PC-3 (cell line): ENCODE measurements at places on chromosomes 2 and 18. TPM values are rescaled to one million over a fixed set of nuclear protein-coding genes. Genes with fewer than 3 reads are reported as not detected.

GRCh38 chr2:179675435-179675834, 186.0 kb downstream of the ZNF385B start:
- DNase-seq, result peak; percentile 35

Gene ARMC9
- 12.8 and 23.4 TPM in 2 replicates for total RNA-seq

DNA sequence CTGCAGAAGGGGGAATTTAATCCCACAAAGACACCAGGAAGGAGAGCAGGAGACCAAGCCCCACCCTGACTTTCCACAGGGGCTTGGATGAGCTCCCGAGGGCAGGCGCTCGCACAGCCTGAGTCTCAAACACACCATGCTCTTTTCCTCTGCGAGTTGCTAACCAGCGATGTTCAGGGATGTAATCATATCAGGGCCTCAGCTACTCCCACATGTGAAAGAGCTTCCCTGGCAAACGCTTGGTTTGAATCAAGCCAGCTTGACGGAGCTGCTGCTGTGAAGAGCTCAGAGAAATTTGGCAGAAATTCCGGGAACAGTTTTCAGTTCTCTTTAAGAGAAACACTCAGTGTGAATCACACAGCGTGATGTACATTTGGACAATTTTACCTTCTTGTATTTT, 385.8 kb downstream of the GALR1 start:
- no peak for DNase-seq

- DNase-seq, result no peak
Measured at GRCh38 chr2:62971936-62972335, 78.7 kb upstream of the OTX1 start.

DNA sequence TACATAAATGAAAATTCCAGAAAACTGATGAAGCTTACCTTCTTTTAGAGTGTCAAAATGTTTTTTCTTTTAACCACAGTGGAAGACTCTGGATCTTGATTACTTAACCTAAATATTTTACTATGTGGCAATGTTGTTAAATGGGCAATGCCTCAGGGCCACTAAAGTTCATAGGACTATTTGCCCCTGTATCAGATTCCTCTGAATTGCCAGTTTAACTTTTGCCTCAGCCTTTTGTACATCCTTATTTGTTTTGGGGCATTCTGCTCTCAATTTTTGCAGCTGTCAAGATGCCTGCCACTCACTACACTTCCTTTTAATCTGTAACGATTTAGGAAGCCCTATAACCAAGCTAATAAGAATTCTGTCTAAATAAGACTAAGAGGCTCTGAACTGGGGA, 31.7 kb upstream of the SERTAD2 start:
- DNase-seq, result peak; percentile 50

Gene ITGB6
- total RNA-seq, result 7.2 and 7.3 TPM in 2 replicates

DNA sequence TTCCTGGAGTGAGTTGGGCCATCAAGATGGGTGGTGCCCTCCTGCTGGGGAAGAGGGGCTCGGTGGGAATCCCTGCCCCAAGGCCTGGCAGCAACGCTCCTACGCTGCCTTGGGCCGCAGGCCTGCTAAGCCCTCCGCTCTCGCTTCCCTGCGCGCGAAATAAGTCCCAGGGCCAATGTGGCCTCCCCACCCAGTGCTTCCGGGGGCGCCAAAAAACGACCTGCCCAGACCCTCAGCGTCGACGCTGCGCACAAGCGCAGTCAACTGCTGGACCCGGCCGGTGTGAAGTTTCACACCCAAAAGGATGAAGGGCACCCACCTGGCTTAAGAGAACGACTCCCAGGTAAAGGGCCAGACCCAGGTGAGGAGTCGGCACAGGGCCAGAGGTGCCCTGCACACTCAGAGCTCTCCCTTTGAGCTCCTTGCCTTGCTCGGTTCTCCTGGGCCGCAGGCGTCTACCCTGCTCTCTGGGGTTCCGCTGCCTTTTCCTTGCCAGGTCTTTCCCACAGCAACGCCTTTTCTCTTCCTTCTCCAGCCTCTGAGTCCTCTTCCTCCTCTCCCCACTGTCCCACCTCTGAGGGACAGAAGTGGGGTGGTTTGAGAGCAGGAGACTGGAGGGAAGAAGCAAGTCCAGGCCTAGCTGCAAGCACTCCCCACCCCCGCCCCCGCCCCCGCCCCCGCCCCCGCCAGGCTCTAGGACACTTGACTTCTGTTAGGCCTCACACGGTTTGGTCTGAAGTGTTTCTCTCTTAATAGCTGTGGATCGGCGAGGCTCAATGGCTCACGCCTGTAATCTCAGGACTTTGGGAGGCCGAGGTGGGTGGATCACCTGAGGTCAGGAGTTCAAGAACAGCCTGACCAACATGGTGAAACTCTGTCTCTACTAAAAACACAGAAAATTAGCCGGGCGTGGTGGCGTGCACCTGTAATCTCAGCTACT, at the start of gene DNAJC5G:
Gene DNAJC5G, plus strand, starts transcription at position 223 of the 940 bp plus-strand sequence. CDS start 1,296 bp downstream, outside the sequence.
- no peak for DNase-seq

Gene GREB1L
- total RNA-seq, result 6.3 and 10.3 TPM in 2 replicates

Gene SDC1
- 358 and 362 TPM in 2 replicates for total RNA-seq

Gene SLC4A3
- total RNA-seq, result 11.6 and 14.3 TPM in 2 replicates

DNA sequence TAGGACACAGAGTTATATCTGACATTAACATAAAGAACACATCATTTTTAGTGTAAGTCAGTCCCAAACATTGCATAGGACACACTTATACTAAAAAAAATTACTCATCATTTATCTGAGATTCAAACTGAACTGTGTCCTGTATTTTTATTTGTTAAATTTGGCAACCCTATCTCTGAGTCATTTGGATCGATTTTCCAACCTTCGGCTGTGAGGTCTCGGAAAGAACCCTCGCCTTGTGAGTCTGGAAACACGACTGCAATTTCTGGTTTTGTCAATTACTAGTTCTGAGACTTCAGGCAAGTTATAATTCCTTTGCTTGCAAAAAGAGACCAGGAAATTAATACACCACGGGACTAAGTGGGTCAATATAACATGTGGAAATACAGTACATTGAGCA, 14.0 kb downstream of the ATP8B1 start:
- peak; percentile 93 for DNase-seq

DNA sequence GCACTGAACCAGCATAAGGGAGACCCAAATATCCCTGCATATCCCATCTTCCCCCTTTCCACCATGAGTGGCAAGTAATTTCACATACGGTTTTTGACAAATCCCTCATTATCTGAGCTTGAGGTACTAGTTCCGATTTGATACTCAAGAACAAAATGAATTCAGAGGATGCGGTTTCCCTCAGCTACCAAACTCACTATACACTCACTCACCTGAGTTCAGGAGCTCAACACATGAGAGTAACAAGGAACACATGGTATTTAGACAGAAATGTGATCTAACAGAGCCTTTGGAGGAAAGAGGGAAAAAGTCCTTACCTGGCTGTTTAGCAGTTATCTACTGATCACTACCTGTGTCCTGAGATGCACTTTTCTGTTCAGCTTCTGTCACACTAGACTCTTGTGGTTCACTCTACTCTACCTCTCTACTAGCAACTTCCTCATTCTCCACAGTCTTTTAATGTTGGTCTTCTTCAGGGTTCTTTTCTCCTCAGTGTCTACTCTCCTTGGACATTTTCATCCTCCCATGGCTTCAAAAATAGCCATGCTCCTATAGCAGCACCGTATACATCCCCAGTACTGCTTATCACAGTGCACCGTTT, 25.1 kb downstream of the ASXL2 start:
- no peak for DNase-seq

- DNase-seq, result no peak
Measured at GRCh38 chr2:190528521-190529001, 6.0 kb downstream of the NEMP2 start.

- DNase-seq, result no peak
Measured at GRCh38 chr2:3024401-3024935, 353.1 kb downstream of the EIPR1 start.

Gene CXCR4
- total RNA-seq, result 2.1 TPM in 1 of 2 replicates, not detected in the other

GRCh38 chr2:208101716-208102631, 22.4 kb downstream of the CRYGD start:
- peak; percentile 70 for DNase-seq

GRCh38 chr18:57433934-57434535, 1.1 kb upstream of the ONECUT2 start:
- no peak for DNase-seq

Gene EGR4
- not detected in 2 replicates for total RNA-seq

Gene PLB1
- 0.40 and 1.3 TPM in 2 replicates for total RNA-seq

DNA sequence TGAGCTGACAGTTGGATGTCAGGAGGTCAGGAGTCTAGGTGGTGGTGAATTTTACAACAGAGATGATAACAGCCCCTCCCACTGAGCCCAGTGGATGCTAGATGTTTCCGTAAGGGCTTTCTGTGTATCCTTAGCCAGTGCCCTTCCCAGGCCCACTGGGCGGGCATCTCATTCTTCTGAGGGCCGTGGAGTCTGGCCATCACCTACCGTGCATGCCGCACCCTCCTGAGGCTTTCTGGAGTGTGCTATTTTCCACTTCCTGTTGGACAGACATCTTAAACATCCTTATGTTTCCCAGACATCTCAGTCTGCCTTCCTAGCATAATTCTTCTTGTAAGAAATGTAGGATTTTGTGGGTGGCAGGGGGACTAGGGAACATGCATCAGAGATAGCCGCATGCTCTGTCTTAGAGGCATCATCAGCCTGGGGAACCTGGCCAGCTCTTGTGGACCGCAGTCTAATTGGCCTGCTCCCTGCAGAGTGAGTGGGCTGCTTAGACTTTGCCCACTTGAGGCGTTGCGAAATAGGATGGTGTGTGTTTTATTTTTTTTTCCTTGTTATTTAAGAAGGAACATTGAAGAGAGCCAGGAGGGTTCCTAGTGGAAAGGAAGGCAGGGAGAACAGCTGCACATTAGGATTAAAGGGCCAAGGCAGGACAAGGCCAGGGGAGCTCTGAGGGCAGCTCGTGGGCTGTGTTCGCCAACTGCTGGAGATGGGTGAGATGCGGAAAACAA, 135.8 kb downstream of the SH3RF3 start:
- DNase-seq, result no peak

Gene LYG2
- not detected in 2 replicates for total RNA-seq

DNA sequence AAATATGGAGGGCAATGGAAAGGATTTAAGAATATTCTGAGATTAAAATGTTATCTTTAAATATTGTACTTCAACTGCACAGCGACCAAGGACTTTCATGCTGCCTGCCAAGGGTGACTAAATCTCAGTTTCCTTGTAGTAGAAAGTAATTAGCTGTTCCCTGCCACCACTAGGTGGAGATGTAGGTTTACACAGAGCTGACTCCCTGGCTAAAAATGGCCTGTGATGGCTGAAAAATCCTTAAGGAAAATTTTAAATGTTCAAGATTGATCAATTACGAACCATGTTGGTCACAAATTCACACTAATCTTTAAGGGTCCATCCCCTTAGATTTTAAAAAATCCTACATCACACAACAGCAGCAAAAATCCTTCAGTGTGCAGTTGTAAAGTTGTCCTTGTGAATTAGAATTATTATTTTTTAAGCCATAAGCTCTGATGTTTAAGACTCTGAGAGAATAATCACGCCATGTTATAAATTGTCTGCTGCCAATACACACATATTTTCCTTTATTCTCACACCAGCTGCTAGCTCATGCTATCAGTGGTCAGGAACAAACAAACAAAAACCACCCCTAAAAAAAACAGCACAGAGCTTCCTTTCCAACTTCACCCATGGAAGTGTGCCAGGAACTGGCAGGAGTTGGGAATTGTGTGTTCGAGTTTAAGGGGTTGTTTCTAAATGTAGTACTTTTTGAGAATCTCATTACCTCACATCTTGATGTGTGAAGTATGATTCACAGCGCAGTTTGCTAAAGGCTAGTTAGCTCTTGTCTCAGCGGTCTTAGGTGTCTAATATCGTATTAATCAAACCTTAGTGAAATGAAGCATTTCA, 399.8 kb downstream of the TMEM182 start:
- DNase-seq, result peak; percentile 63

DNA sequence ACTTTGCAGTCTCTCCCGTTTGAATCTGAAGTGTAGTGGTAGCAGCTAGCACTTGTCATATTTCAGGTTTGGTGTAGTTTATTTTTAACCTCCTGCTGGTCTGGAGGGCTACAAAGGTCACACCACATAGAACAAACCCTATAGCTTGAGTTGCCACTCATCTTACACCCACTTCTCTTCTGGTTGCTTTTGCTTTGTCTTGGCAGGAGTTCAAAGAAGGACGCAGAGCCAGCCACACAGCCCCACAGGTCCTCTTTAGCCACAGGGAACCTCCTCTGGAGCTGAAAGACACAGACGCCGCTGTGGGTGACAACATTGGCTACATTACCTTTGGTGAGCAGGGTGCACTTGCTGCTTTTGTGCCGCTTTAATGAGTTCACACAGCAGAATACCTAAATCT, 15.6 kb upstream of the GPBAR1 start:
- DNase-seq, result no peak

Gene STAT4
- 1.6 and 2.2 TPM in 2 replicates for total RNA-seq

DNA sequence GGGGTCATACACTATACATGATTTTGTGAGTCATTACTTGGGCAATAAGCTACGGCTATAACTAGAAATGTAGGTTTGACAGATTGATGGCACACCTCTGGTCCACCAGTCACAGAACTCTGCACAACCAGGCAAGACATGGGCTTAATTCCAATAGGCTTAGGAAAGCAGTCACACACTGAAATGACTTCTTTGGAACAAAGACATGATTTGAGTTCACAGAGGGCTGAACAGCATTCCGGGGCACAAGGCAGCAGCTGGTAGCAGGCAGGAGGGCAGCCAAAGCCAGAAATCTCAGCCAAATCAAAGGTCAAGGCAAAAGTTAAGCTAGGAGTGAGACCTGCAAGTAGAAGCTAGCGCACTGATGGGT, 27.4 kb downstream of the FABP1 start:
- DNase-seq, result no peak

Gene NAGK
- total RNA-seq, result 55.5 and 70.5 TPM in 2 replicates

- no peak for DNase-seq
Measured at GRCh38 chr2:128772671-128773070, 454.0 kb upstream of the HS6ST1 start.

GRCh38 chr2:70006447-70006784, 45.0 kb upstream of the ASPRV1 start:
- DNase-seq, result no peak

DNA sequence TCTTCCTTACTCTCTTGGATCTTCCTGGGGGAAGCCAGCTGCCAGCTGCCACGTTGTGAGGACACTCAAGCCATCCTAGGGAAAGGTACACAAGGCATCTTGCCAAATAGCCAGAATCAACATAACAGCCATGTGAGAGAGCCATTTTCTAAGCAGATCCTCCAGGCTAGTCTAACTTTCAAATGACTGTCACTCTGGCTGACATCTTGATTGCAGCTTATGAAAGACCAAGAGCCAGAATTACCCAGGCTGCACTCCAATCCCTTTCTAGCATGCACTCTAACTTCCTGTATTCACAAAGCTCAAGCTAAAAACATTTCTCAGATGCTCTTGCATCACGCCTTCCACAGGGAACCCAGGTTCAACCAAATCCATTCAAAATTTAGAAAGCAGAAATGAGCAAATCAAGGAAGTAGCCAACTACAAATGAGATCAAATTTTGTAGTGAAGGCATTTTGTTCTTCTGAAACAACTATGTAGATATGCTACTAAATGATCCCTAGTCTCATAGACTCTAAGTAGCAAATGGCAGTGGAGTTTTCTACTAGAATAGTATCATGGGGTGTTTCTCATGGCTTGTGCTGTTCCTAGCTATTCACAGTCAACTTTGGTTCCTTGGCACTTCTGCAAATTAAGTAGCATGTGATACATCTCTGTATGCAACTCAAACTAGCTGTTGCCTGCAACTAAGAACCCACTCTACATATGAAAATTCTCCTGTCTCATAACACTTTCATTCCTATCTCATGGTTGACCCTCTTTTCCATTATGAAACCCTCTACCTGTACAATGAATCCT, 281.9 kb downstream of the ZEB2 start:
- no peak for DNase-seq
